Cardiac septum (tissue), 1 donor: ENCODE measurements at places on chromosomes 5 and 9. TPM values are rescaled to one million over a fixed set of nuclear protein-coding genes. Genes with fewer than 3 reads are reported as not detected.

DNA sequence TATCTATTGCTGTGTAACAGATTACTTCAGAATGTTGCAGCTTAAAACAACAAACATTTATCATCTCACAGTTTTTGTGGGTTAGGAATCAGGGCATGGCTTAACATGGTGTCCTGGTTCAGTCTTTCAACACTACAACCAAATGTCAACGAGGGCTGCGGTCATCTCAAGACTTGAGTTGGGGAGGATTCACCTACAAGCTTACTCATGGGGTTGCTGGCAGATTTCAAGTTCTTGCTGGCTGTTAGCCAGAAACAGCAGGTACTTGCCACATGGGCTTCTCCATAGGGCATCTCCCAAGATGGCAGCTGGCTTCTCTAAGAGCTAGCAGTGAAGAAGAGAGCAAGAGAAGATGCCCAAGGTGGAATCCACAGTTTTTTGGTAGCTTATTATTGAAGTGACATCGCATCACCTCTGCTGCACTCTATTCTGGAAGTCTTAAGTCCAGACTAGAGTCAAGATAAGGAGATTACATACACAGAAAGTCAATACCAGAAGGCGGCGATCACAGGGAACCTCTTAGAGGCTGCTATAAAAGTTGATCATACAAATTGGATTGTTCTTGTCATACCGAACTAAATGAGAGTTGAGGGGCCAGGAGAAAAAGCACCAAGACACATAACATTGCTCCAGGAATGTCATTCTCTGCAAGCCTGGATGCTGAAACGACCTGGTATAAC lies 42.2 kb downstream of the C9orf153 start:
- no peak for DNase-seq

GRCh38 chr9:33466565-33467495 lies 6.9 kb downstream of the NOL6 start:
- peak; percentile 89 for DNase-seq

DNA sequence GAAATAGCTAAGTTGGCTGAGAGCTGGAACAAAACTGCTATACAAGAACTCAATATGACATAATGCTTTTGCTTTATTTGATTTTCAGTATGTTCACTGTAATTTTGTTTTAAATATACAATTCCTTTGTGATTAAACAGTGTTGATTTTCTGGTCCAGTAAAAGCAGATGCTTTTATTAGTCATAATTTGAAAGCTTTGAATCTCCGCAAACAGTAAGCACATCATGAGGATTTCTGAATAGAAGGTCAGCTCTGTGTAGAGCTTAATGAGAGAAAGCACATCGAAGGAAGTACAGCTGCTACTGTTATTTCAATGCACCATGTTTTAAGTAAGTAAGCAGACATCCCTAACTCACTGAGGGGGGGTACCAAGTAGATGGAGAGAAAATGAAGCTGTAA lies 701.3 kb upstream of the ACO1 start:
- no peak for DNase-seq

DNA sequence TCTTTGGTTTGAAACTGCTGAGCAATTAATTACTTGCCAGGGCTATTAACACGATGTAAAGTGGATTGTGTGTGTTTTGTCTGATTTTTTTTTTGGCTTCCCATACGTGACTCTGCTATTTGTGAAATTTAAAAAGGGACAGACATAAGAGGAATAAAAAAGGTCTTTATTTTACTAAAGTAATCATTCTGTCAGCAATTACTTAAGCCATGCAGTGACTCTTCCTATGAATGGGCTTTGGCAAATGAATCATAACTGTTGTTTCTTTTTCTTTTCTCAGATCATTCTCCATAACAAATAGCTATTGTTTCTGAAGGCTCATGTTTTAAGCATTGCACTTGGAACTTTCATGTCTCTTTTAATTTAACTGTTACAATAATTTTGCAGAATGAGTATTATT lies 461.3 kb upstream of the RORB start:
- DNase-seq = no peak

DNA sequence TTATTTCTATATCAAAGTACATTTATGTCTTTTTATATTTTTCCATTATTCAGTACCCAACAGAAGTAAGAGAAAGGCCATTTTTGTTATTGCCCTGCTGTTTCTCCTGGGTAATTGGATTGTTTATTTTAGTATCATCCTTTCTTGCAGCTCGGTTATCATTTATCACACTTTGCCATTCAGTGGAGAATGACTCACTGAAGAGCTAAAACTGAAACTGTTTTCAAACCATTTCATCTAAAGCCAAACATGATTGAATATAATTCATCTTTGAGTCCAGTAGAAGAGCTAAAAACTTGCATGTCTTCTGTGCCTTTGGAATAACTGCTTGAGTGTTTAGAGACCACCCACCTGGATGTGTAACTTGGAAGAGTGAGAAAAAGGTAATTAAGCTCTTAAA lies 139.5 kb upstream of the PRDM9 start:
- no peak for DNase-seq

Gene BTNL3
- total RNA-seq = not detected

Gene RNF130
- 33.7 TPM for total RNA-seq

Gene MARCHF6
- total RNA-seq = 142 TPM
